ENCODE measurements at places on chromosomes 5 and 9.

GRCh38 chr5:15290953-15291352 is 209.0 kb upstream of the FBXL7 start:
- DNase-seq = no peak

DNA sequence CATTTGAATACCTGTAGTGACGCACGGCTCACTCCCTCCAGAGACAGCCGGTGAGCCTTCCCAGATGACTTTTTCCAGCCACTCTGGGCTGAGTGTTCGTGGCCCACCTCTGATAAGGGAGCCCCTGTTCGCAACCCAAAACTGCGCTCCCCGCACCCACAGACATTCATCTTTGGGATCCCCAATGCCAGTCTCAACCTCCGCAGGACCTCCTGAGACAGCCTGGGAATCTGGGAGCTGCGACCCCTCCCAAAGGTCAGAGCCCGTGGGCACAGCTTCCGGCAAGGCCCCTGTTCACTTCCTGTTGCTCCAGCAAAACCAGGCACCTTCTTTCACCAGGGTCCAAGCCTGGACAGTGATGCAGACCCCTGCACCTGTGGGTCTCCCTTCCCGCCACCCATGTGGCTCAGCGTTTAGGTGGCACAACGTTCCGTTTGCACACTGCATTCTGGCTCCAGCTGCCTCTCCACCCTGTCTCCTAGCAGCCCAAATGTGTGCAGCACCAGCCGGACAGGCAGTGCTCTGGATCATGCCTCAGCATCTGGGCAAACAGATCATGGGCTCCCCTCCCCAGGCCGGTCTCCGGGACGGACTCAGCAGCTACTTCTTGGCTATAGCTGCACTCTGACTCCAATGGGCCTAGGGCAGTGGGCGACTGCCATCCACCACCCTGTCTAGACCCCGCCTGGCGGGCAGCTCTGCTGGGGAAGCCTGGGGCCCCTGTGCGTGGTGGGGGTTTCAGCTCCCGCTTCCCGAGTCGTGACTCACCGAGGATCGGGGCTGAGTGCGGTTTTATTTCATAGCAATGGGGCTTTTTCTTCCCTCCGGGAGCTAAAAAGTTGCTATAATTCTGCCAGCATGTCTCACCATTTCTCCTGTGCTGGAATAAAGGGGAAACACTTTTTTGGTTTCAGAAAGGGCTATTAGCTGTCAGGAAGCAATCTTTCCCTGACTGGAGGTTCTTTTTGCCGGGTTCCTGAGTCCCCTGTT is 156.0 kb downstream of the OLFM1 start:
- no peak for DNase-seq

GRCh38 chr5:80592105-80592504 is 22.0 kb upstream of the ANKRD34B start:
- DNase-seq = no peak

DNA sequence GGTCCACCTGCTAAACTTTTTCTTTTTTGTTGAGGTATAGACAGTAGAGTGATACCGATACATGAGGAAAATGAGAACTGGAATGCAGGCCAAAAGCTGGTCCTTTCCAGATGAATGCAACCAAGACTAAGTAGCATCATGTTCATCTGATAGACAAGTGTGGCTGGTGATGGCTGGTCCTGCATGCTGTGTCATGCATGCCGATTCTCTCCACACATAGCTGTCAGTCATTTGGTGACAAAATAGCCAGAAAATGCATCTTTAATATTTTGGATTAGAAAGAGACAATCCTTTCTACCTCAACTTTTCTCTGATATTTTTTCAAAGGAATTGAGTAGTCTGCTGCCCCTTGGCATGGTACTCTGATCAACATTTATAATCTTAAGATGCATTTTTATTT is 49.9 kb downstream of the ZSWIM6 start:
- DNase-seq = no peak

GRCh38 chr5:167664222-167664804 is 627.1 kb upstream of the WWC1 start:
- no peak for DNase-seq

- DNase-seq = no peak
Measured at GRCh38 chr5:13695076-13695712, 249.3 kb downstream of the DNAH5 start.

DNA sequence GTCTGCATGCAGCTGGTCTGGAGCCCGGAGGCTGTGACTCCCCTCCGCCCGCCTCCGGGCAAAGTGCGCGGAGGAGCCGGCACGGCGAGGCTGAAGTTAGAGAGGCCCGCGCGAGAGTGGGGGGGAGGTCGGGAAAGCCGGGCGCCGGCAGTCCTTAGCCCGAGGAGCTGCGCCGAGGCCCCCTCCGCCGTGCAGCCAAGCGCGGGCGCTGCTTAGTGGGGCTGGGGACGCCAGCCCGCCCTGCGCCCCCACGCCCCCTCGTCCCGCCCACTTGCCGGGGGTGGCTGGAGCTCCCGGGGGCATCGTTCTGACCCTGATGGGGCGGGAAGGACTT is 403 bp downstream of the NINJ1 start:
- no peak for DNase-seq

DNA sequence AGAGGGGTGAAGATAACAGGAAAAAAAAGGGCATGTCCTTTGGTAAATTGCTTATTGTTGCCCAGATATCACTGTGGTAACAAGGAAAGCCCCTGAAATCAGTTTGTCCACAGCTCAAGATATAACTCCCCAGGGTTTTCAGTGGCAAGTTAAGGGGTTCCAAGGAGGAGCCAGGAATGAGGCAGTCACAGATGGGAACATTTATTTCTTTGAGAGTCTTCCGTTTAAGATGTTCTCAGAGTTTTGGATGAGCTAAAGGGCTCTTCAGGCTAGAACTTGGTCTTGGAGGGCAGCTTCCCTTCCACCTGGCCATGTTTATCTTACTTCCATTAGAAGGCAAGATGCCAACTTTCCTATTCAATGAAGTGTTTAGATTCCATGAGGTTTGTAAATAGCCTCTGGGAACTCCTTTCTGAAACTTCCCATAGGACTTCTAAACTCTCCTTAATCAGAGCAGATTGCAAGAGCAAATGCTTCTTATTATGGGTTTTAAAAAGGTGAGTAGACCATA is 277.6 kb upstream of the TNC start:
- DNase-seq = peak; percentile 28

- no peak for DNase-seq
Measured at GRCh38 chr5:74054641-74055421, 428.8 kb downstream of the ARHGEF28 start.

DNA sequence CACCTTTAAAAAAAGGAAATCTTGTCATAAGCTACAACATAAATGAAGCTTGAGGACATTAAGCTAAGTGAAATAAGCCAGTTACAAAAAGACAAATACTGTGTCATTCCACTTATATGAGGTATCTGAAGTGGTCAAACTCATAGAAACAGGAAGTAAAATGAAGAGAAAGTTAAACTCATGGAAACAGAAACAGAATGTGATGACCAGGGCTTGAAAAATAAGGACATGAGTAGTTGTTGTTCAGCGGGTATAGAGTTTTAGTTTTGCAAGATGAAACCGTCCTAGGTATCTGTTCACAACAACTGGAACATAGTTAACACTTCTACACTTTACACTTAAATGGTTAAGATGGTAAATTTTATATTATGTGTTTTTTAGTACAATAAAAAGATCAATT is 47.8 kb upstream of the SLC1A3 start:
- no peak for DNase-seq

DNA sequence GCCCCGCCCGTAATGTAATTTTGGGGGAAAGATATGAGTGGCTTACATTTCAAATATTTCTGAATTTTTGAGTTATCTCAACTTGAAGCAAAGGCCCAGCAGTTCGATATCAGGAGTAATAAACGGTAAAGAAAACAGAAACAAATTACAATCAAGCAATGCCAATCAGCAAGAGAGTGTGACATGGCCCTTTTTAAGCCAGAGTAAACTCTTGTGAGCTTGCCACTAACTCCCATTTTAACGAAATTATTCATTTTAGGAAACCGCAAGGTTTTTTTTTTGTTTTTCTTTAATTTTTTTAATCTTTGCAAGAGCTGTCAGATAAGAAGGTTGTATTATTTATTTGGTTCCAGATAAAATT is 17.6 kb upstream of the CDK7 start:
- no peak for DNase-seq

- no peak for DNase-seq
Measured at GRCh38 chr5:173849908-173850307, 38.2 kb upstream of the CPEB4 start.

- no peak for DNase-seq
Measured at GRCh38 chr9:70801181-70801829, 320.1 kb downstream of the TRPM3 start.

DNA sequence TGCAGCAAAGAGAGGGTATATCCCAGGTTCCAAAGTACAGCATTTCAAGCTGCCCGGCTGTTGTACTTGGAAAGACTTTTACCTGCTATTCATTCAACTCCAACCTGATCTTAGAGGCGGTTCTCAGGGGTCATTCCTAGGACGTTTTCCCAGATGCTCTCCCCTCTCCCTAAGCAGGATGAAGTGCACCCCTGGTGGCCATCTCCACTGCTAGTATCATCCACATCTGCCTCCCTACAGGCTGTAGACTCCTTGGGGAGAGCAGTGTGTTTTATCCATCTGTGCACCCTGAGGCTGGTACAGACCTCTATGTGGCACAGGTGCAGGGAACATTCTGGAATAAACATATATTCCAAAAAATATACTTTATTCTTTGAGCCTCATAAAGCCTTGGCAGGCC is 56.8 kb downstream of the PTPN3 start:
- no peak for DNase-seq

DNA sequence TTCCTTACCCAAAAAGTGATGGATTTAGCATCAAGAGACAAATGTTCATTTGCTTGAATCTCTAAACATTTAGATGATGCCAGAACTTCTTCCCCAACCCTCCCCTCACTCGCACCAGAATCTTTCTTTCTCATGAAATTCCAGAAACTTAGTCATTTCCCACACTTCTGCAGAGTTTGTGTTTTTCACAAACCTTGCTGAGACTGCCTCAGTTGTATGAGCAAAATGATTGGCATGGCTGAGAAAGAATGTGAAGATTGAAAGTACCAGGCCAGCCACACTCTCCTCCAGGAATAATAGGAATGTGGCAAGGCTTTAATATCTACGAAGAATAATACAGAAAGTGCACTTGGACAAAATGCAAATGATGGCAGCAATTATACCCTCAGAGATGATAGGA is 428.3 kb upstream of the CDH6 start:
- DNase-seq = no peak

- DNase-seq = no peak
Measured at GRCh38 chr9:77953590-77953989, 78.0 kb downstream of the GNAQ start.
